ENCODE measurements at places on chromosomes 3 and 15. TPM values are rescaled to one million over a fixed set of nuclear protein-coding genes. Genes with fewer than 3 reads are reported as not detected.

Gene C15orf62
- 0.50 TPM for total RNA-seq

GRCh38 chr15:85581495-85581894 is 201.1 kb downstream of the AKAP13 start:
- DNase-seq = no peak

DNA sequence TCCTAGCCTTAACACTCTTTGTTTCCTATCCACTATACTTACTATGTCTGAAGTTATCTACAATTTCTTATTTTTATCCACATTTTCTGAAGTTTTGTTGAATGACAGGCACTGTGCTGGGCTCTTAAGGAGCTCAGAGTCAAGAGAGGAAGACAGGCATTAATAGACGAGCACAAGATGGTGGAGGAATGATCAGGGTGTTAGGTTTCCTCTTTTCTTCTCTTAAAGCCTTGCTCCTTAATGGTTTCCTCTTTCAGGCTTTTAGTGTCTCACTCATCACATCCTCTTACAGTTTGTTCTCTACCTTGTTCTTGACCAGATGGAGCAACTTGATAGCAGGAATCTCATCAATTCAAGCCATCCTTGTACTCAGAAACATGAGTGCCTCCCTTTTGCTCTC is 52.9 kb upstream of the BCL6 start:
- DNase-seq = no peak

- DNase-seq = peak; percentile 37
Measured at GRCh38 chr3:144229330-144229729, 257.7 kb downstream of the DIPK2A start.

GRCh38 chr15:84859144-84859543 is 25.3 kb upstream of the SLC28A1 start:
- DNase-seq = peak; percentile 48

Gene ZNF620
- 5.8 TPM for total RNA-seq

DNA sequence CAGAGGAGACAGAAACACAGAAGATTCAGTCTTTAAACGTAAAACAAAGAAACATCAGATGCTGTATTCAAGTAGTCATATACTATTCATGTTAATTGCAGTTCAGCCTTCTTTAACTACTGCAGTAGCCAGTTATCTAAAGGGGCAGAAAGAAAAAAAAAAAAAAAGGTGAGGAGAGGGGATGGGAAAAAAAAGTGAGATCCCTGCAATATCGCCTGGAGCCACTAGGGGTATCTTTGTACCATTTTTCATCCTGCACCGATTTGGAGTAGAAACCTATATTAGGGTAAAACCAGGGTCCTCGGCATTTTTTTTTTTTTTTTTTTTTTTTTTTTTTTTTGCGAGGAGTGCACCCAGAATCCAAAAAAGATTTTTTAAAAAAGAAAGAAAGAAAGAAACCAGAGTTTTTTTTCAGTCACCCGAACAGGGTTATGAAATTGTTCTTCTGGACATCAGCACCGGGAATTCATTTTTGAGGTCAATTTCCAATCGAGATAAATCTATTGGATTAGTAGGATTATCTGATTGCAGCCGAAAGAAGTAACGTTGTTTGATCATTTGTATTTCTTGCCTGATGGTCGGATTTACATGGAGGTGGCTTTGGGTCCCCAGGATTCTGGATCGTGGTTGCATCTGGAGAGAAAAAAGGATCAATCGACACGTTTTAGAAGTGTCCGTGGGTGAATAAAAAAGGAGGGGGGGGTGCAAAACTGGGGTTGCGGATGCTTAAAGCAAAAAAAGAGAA is 186.7 kb downstream of the NLGN1 start:
- DNase-seq = peak; percentile 49

DNA sequence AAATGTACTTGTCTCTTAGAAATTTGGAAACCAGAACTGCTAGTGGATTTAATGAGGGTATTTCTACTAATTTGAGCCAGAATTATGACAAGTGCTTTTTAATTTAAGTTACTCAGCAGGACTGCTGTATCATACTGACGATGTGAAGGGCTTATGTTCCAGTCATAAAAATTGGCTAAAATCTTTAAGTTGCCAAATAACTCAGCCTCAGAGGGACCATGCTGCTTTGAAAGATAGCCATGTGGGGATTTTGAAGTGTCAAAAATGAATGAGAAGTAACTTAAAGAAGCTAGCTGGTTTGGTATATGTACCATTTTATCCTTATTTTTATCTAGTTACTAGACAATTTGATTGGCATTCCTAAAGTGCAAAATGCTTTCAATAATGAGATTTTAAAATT is 545.0 kb downstream of the DIPK2A start:
- no peak for DNase-seq

- peak; percentile 67 for DNase-seq
Measured at GRCh38 chr3:48564022-48564421, 441 bp upstream of the UCN2 start.

DNA sequence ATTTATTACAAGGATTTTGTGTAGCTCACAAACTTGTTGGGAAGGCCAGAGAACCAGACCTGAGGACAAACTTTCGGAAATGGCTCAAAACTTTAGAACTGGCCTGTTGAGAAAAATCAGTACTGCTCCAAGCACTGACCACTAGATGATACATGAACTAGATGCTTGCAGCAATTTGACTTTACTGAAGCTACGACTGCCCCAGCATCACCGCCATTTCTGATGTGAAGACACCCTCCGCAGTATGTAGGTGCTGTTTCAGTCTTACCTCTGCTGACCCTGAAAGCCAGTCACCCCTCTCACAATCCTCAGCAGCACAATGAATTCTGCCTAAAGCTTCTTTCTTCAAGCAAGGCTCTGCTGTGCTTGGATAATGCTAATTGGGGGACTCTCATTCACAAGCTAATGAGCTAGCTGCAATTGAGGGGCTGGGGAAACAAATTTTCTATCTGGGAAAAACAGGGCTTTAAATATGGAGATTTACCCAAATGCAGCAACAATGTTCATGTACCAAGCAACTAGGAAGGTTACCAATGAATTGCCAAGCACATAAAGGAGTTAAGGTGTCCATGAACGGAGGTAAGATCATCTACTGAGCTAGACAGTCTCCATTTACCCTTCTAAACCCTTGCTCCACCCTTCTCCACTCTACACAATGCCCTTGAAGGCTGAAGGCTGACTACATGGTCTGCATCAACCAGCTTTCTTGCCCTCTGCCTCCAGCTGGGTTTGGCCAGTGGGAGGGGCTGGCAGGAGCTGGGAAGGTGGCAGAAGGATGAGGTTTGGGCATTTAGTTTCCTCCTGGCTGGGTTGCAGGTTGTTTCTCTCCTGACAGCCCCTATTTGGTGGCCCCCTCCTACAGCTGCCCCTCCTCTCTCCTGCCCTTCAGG is 53.2 kb upstream of the FSTL1 start:
- no peak for DNase-seq

DNA sequence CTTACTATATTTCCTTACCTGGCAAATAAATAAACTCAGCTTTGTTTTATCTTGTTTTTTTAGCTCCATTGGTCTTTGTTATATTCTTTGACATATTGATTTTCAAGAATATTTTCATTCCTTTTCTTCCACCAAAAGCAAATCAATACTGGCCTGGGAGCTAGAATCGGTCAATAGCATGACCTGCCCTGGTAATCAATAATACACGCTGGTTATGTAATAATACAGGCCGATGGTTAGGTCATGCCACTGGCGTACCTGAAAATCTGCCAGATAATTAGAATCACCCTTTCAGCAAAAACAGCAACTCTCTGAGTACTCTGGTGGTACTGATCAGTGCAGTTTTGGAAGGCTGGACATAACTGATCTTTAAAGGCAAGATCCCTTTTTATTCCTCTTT is 39.9 kb downstream of the PEAK1 start:
- no peak for DNase-seq

- peak; percentile 11 for DNase-seq
Measured at GRCh38 chr15:99105514-99106341, 848 bp downstream of the SYNM start.

GRCh38 chr3:60774617-60775016 is 476.6 kb downstream of the FHIT start:
- DNase-seq = no peak

- DNase-seq = no peak
Measured at GRCh38 chr3:184806567-184807271, 5.2 kb upstream of the VPS8 start.
